CD4-positive, alpha-beta T cell treated with Interleukin-2 at 100 ng/mL for 4 hours (primary cell): ENCODE measurements at places on chromosomes 1 and 21.

- DNase-seq: no peak
Observed at GRCh38 chr1:22875241-22875640, 97.4 kb downstream of the LACTBL1 start.

- DNase-seq: no peak
Observed at GRCh38 chr1:182143825-182144645, 82.5 kb upstream of the ZNF648 start.

DNA sequence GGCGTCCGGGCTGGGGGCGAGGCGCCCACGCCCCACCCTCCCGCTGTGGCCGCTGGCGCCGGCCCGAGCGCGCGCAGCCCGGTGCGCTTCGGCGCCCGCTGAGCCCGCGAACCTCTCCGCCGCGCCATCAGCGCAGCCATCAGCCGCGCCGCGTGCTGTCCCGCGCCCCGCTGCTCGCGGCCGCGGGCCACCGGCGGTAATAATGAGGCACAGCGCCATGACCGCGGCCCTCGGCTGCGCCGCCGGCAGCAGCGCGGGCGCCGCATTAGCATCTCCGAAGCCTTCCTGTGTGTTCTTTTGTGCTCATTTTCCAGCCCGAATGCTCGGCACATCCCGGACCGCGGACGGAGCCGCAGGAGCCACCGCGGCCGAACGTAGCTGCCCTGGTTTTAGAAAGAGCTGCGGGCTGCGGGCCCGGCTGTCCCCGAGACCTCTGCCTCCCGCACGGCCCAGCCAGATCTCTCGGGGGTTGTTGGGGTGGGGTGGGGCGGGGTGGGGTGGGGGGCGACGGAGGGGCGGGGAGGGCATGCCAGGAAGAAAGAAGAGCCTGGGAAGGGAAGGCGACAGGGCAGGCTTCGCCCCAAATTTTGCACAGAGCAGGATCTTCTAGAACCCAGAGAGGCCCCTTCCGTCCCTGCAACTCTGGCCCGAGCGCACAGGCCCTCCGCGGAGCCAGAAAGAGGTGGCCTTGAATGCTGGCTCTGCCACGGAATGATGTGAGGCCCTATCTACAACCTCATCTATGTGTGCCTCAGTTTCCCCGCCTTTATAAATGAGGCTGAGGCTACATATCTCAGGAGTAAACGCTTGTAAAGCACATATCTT is 55.3 kb downstream of the RRAGC start:
- DNase-seq: no peak

DNA sequence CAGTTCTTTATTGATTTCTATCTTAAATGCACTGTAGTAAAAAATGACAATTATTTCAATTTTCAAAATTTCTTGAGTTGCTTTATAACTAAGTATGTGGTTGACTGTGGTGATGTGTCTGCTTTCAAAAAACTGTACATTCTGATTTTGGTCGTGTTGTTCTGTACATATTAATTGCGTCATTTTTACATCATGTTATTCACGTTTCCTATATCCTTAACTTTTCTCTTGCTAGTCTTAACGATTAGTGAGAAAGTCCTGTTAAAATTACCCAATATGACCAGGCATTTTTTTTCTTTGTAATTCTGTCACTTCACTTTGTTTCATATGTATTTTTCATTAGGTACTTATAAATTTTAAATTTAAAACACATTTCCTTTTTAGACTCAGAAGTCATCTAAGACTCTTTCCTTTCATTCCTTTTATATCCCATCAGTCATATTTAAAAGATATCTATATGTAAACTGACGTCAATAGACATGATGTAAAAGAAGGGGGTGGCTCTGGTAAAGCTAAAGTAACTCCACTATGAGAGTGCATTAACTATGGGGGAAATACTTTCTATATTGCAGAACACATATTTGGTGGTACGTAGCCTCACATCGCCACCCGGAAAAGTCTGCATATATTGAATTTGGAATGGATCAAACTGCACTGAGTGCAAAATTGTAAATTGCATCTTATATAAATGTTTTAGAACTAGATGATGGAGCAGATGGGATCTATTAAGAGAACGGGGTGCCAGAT is 1.1 kb upstream of the COA6 start:
- no peak for DNase-seq

- no peak for DNase-seq
Observed at GRCh38 chr1:93078203-93078602, 880 bp upstream of the MTF2 start.

DNA sequence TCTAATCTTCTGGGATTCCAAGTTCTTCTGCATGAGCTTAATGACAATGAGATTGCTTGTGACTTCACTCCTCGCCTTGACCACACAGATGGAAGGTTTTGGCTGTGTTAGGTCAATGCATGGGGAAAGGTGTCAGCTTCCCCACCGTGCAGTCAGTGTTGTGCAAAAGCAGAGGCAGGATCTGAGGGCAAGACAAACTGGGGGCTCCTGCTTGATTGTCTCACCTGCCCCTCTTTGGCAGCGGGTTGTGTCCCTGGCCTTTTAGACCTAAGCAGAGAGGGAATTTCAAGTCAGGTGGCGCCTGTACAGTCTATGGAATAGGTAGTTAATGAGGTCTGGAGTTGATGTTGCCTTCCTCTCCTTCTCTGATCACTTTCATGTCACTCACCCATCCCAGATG is 150.1 kb downstream of the CNIH3 start:
- DNase-seq: no peak

DNA sequence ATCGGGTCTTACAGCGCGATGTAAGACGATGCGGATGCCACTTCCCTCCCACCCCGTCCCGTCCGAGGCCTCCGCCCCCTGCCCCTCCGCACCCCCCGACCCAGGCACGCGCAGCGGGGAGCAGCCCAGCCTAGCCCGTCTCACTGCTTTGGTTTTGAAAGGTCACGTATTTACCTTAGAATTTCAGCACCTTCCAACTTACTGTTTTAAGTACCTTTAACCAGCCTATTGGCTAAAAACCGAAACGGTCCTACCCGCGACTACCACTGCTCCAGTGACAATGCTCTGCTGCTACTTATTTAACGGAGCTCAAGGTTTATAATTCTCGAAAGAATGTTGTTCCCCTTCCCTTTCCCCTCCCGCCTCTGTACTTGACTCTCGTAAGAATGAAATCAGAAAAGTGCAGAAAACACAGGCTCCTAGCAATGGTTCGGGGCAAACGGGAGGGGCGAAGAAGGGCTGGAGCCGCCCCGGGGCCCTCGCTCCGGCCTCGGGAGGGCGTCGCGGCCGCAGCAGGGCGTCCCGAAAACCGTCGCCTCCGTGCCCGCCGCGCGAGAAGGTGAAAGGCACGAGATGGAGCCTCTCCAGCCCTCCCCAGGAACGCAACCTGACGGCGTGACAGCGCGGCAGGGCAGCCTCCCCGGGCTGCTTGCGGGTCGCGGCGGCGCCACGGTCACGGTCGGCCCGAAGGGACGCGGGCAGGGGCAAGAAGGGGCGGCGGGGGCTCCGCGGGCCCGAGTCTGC is 667 bp downstream of the TMEM50B start:
- DNase-seq: peak; percentile 48

- no peak for DNase-seq
Observed at GRCh38 chr1:87370544-87370943, 41.9 kb downstream of the LMO4 start.

DNA sequence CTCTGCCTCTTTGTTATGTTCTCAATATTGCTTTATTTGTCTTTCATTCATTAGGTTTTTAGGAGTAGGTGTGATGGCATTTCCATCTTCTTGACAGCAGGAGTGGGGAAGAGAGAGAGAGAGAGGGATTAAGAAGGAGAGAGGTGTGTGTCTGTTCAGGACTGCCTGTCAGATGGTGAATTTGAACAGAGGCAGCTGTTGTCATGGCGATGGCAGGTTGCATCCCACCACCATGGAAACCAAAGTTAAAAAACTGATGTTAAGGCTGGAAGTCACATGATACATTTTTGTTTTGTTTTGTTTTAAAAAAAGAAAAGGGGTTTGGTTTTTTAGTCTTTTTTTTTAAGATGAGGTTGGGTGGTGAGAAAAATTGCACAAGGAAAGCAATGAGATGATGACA is 18.3 kb downstream of the CACNA1E start:
- DNase-seq: no peak

GRCh38 chr1:194084755-194085154 is 898.3 kb upstream of the B3GALT2 start:
- DNase-seq: no peak

GRCh38 chr1:32199717-32200072 is 700 bp upstream of the CCDC28B start:
- no peak for DNase-seq

GRCh38 chr1:200154069-200154767 is 126.7 kb downstream of the NR5A2 start:
- peak; percentile 76 for DNase-seq

DNA sequence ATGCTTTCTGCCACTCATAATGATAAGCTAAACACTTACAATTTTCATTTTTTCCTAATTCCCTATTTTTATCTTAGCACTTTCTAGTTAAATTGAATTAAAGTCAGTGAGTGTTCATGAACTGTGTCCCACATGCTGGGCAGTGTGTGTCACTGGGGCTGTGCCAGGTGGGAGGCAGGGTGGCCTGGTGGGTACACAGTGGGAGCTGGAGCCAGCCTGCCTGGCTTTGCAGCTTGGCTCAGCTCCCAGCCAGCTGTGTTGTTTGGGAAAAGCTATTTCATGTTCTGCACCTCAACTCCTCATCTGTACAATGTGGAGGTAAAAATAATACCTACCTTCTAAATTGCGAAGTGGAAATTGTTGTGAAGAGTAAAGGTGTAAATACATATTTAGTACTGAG is 238.4 kb downstream of the PLA2G4A start:
- DNase-seq: no peak

- DNase-seq: no peak
Observed at GRCh38 chr21:26920055-26920454, 46.8 kb downstream of the ADAMTS5 start.

- peak; percentile 25 for DNase-seq
Observed at GRCh38 chr1:200410566-200410878, 686 bp upstream of the ZNF281 start.

- DNase-seq: no peak
Observed at GRCh38 chr1:67338642-67339041, 31.0 kb downstream of the IL12RB2 start.

DNA sequence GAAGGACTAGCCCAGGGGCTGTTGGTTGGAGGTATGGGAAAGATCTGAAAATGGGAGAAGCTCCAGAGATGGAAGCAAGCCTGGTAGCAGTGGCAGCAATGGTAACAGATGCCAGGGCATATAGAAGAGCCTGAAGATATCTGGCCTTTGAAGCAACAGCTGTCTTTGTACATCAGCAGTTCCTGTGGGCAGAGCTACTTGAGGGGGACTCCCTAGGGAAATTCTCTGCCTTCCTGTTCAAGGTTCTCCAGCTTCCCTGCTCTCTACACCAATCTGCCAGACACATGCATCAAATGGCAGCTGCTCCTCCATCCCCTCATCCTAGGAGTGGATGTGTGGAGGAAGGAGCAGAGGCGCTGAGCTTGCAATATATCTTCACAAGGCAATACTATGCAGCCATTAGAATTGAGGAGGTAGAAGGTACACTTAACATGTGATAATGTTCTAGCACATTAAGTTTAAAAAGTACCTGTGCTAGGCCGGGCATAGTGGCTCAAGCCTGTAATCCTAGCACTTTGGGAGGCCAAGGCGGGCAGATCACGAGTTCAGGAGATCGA is 2.2 kb downstream of the TMEM35B start:
- DNase-seq: no peak

DNA sequence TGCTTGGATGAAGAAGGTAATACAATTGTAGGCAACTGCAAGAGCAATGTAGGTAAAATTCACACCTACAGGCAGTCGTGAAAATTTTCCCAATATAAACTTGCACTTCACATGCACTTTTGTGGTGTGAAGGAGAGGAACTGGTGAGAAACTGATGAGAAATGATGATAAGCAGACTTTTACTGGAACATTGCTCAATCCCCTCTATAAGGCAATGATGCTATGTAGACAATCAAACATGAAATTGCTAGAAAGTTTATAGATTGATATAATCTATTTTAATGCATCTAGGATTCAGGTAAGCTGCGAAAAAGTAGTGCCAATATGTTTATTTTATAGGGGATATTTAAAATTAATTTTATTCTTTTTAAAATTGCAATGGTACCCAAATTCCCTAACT is 802.2 kb downstream of the KCNT2 start:
- DNase-seq: no peak

DNA sequence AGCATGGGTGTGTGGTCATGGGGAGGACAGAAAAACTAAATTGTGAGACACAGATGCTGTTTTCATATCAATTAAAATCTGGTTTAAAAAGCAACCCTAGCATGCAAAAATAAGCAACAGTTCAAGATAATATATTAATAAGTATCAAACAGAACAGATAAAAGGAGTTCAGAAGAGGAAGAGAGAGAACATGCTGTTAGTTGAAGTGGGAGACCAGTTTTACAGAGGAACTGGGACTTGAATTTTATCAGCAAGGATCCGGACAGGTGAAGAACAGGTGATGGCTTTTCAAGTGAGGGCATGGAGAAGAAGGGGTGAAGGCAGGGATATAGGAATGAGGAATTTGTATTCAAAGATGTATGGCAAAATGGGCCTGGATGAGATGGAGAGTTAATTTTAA is 75.9 kb downstream of the PRRX1 start:
- DNase-seq: no peak

DNA sequence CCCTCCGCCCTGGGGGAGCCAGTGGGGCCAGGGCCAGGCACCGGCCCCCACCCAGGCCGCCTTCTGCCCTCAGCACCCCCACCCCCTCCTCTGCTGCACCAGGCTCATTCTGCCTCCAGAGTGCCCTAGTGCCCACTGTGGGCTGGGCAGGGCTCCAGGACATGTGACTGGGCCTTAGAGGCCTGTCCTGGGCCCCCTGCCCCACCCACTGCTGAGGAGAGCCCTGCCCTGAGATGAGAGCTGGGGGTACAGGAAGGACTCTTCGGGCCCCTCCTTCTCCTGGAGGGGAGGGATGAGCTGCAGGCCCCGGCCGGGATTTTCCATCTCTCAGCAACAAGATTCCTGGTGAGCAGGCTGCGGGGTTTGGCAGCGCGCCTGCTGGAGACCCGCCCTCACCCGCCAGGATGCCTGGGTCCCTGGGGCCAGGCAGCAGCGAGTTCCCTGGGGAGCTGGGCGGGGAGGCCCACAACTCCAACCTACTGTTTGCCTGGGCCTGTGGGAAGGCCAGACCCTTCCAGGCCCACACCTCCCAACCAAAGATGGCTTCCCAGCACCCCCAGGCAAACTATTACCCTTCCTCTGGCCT is 14.0 kb downstream of the AHDC1 start:
- no peak for DNase-seq

DNA sequence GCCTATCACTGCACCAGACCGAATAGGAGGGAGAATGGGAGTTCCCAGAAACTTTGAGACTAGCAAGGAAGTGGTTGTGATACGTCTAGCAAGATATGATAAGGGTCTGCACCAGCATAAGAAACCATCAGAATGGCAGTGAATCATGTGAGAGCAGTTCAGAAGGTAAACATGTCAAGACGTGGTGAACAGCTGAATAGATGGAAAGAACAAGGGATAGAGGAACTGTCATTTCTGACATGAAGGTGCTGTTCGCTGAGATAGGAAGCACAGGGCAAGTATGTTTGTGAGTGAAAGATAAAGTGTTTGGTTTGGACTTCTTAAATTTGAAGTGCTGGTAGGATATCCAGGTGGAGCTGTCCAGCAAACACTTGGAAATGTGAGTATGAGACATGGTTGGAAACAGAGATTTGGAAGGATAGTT is 1.1 kb upstream of the AGO1 start:
- no peak for DNase-seq
